ENCODE measurements at places on chromosomes 7 and 10. TPM values are rescaled to one million over a fixed set of nuclear protein-coding genes. Genes with fewer than 3 reads are reported as not detected.

DNA sequence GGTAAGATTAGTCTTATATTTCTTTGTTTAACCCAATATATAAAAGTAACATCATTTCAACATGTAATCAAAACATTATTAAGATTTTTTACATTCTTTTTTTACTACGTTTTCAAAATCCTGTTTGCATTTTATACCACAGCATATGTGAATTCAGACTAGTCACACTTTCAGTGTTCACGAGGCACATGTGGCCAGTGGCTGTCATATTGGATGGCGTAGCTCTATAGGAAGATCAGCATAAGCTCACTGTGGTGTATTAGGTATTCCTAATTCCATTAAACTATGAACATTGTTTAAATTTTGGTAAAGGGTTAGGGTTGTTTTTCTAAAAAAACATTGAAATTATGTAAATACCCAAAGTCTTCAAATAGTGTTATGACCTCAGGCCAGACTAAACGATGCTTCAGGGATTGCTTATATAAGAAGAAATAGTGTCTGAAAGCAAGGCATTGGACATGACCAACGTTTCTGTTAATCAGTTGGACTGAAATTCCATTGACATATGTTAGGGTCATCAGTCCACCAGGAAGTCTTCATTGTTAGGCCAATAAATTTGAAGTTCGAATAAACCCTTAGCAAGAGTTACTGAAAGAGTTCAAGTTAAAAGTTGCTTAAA is 97.0 kb downstream of the BICC1 start:
- peaks cover 34% of the 10 kb centered on the region for H3K4me1 ChIP-seq
- no peak overlapping the region for H3K27ac ChIP-seq
- H3K4me3 ChIP-seq, result no peak overlapping the region
- ATAC-seq, result no peak
- H3K36me3 ChIP-seq, result no peaks in the 10 kb centered on the region

DNA sequence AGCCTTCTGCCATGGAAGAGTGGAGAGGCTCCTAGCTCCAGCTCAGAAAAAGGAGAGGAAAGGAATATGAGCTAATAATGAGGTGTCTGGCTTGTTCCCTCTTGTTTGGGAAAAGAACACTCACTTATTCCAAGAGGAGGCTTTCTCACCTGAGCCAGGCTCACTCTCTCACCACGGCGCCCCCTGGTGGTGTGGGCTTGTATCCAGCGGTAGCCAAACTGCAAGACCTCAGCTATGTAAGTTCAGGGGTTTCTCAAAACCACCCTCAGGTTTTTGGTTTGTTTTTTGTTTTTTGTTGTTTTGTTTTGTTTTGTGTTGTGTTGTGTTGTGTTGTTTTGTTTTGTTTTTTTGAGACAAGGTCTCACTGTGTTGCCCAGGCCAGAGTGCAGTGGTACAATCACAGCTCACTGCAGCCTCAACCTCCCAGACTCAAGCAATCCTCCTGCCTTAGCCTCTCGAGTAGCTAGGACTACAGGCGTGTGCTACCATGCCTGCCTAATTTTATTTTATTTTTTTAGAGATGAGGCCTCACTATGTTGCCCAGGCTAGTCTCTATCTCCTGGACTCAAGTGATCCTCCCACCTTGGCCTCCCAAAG is 124.0 kb downstream of the TMEM130 start:
- H3K27me3 ChIP-seq, result peaks cover 18% of the 10 kb centered on the region
- no peak for ATAC-seq
- H3K36me3 ChIP-seq, result no peaks in the 10 kb centered on the region

DNA sequence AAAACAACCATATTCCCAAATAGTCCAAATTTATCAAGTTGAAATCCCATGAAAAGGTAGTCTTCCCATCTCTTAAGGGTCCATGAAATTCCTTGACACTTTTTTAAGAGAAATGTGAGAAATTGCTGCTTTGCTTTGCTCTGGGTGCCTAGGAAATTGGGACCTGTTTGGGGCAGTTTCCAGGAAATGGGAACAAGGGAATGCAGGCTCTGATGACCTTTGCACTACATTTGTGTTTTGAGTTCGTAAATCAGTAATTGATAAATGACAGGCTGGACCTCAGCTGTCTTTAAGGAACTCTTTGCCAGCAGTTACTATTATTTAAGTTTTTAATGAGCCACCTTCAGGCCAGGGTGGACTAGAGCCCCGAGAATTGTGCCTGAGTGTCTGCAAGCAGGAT is 203.5 kb downstream of the LRMDA start:
- H3K4me3 ChIP-seq, result no peak overlapping the region
- no peak overlapping the region for H3K27ac ChIP-seq
- H3K36me3 ChIP-seq, result no peaks in the 10 kb centered on the region
- ATAC-seq, result no peak
- H3K4me1 ChIP-seq, result no peaks in the 10 kb centered on the region

- H3K27ac ChIP-seq, result no peak overlapping the region
- no peaks in the 10 kb centered on the region for H3K27me3 ChIP-seq
- H3K4me3 ChIP-seq, result no peak overlapping the region
- no peaks in the 10 kb centered on the region for H3K4me1 ChIP-seq
- no peaks in the 10 kb centered on the region for H3K36me3 ChIP-seq
These were observed 9.6 kb upstream of the NUPR2 start for GRCh38 chr7:56125831-56126230.

DNA sequence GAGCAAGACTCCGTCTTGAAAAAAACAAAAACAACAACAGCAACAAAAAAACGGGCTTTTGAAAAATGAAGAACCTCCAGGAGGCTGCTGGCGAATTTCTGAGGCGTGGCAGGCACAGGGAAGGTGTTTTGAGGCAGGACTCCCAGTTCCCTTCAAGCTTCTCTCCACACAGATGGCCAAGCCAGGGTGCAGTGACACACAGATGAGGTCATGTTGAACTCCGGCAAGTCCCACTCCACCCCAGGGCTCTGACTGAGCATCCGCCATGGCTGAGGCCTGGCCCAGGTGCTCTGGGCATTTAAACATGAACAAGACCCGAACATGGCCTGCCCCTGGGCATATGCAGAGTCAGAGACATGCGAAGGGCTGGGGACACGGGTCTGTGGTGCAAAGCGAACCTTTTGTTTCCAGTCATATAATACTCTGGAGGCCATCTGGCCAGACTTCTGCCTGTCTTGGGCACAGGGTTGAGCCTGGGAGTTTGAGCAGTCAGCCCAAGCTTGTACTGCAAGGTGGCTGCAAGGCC is 514.6 kb upstream of the FOXK1 start:
- ATAC-seq, result no peak
- H3K36me3 ChIP-seq, result no peaks in the 10 kb centered on the region
- no peaks in the 10 kb centered on the region for H3K27me3 ChIP-seq
- H3K27ac ChIP-seq, result no peak overlapping the region

- no peak overlapping the region for H3K27ac ChIP-seq
- no peaks in the 10 kb centered on the region for H3K27me3 ChIP-seq
- no peak overlapping the region for H3K4me3 ChIP-seq
- H3K4me1 ChIP-seq, result no peaks in the 10 kb centered on the region
- H3K36me3 ChIP-seq, result no peaks in the 10 kb centered on the region
These were observed 44.1 kb downstream of the PAPSS2 start for GRCh38 chr10:87703771-87704170.

Gene SRI
- 72.5 TPM for total RNA-seq

Gene IKZF1
- 5.0 TPM for total RNA-seq

Data from gastroesophageal sphincter (tissue), 4 donors.